ENCODE measurements at places on chromosomes 2 and 18. TPM values are rescaled to one million over a fixed set of nuclear protein-coding genes. Genes with fewer than 3 reads are reported as not detected.

DNA sequence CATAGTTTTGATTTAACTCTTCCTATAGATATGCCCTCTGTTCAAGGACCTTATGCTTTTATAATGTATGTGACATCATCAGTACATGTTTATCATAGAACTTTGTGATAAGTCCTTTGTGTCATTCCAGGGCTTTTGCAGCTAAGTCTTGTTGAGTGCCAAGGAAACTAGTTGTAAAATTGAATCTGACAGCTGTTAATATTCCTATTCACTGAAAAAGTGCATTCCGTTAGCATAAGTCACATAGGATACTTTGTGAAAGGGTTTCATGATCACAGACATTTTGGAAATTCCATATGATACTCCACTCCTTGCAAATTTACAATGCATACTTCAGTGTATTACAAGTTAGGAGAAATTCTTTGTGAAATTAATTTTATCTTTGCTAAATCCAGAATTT lies 503.4 kb downstream of the CCDC85A start:
- no peak for DNase-seq

DNA sequence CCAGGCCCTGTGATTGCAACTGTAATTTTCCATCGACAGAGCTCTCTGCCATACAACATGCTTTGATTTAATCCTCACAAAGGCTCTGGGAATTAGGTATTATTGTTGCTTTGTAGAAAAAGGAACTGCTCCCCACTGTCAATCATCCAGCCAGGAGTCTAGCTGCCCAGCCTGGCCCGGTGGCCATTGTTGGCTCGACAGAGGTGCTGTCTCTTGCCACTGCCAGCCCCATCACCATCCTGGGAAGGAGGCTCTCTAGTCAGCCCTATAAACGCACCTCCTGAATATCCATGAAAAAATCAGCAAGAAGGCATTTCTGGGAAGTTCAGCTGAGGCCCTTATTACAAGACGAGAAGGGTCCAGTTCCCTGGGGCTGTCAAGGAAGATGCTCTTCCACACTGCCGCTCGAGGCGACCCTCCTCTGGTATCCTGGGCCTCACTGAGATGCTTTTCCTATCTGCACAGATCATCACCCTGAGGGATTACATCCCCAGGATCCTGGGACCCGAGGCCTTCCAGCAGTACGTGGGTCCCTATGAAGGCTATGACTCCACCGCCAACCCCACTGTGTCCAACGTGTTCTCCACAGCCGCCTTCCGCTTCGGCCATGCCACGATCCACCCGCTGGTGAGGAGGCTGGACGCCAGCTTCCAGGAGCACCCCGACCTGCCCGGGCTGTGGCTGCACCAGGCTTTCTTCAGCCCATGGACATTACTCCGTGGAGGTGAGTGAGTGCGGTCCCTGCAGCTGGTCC lies 71.0 kb downstream of the TPO start:
- no peak for DNase-seq

DNA sequence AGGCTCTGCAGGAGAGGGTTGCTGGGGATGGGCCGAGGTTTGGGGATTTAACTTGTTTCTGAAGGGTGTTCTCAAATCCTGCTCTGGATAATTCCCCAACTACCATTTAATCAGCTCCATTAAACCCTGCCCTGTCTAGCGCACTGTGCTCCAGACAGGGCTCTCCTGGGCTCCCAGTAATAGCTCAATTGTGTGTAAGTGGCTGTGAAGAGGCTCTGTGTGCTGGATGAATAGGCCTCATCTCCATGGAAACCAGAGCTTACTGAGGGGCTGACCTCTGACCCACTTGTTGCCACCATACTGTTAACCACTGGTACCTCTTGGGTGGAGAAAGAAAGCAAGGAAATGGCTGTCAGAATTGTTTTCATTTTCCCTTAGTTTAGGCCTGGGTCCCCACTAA lies 92.9 kb downstream of the TGOLN2 start:
- no peak for DNase-seq

Gene HADHA
- polyA plus RNA-seq, result 226 TPM

DNA sequence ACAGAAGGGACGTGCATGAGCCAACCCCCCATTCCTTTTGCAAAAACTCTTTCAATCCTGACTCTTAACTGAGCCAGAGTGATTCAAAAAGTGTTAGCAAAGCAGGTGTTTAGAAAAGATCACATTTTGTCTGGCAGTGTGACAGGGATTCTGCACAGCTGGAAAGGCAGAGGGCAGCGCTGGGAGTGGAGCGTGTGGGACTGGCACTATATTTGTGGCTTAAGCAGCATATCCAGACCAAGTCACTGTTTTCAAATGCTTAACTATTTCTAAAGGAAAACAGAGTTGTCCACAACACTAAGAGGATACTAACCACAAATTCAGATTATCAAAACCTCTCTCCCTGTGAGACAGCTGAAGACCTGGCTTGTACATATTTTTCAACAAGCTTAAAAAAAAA lies 19.0 kb downstream of the CABYR start:
- DNase-seq, result no peak

- DNase-seq, result peak; percentile 51
Measured at GRCh38 chr2:202129841-202130240, 56.8 kb downstream of the KIAA2012 start.

DNA sequence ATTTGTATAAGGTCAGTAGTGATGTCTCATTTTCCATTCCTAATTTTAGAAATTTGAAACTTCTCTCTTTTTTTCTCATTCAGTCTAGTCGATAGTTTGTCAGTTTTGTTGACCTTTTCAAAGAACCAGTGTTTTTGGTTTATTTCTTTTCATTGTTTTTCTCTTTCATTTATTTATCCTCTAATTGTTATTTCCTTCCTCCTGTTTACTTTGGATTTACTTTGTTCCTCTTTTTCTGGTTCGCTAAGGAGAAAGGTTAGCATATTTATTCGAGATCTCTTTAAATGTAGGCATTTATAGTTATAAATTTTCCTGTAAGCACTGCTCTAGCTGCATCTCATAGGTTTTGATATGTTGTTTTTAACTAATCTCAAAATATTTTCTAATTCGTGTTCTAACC lies 65.1 kb upstream of the TXNDC2 start:
- no peak for DNase-seq

DNA sequence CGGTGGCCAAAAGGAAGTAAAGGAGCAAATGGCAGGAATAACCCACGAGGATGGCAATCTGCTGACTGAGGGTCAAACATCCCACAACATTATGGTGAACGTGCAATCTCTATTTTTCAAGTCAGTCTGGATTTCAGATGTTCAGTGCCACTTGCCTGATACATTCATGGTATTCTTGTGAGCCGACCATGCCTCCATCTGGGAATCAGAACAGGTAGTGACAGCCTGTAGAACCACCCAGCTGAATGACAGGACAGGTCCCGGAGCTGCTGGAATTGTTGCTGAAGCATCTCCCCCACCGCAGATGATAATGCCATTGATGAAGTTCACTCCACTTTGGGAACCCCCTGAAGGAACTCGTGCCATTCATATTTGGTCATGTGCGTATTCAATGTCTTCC lies 123.2 kb downstream of the CAPN13 start:
- DNase-seq, result no peak

Gene LRRC30
- polyA plus RNA-seq, result not detected

GRCh38 chr2:170248574-170249393 lies 70.8 kb downstream of the MYO3B start:
- no peak for DNase-seq

- DNase-seq, result no peak
Measured at GRCh38 chr2:191266201-191266600, 21.0 kb downstream of the MYO1B start.

DNA sequence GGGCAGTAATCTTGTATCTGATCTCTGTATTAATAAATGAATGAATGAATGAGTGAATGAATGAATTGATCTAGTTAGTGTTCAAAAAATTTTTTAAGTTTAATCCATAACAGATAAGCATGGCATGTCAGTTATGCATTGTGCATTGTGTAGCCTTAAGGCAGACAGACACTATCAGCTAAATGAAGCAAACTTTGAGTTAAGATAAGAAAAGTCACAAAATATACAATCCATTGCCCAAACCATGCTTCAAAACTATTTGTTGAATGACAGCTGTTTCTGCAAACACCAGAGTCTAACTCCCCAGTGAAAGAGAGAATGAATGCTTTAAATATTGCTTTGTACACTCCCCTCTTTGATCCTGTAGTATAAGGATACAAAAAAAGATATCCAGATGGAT lies 314.3 kb upstream of the ETAA1 start:
- no peak for DNase-seq

- DNase-seq, result no peak
Measured at GRCh38 chr18:21629089-21629832, 17.1 kb downstream of the SNRPD1 start.

DNA sequence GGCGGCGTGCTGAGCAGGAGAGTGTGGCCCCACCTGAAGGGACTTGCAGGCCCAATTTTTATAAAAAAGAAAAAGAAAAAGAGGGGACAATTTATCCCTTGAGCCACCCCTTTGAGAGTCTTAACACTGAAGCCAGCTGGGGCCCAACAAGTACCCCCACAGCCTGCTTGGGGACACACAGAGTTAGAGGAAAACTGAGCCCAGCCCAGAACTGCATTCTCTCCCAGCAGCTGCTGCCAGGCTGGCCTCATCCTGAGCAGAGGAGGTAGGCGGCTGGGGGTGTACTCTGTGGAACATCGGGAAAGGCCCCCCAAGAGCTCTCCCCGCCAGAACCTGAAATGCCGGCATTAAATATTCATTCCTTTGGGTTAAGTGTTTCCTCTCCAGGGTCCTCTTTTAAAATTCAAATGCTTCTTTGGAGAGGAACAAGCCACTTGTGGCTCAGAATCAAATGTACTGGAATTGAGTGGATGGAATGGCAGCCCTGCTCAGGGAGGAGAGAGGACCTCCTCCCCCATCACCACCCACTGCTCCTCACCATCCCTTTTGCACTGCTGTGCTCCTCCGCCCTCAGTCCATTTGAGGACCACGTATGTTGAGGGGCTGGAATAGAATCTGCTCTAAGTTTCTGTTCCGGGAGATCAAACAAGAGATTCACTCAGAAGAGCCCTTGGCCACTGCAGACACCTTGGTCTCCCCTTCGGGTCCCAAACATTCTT lies 45.6 kb downstream of the C1QL2 start:
- DNase-seq, result no peak

DNA sequence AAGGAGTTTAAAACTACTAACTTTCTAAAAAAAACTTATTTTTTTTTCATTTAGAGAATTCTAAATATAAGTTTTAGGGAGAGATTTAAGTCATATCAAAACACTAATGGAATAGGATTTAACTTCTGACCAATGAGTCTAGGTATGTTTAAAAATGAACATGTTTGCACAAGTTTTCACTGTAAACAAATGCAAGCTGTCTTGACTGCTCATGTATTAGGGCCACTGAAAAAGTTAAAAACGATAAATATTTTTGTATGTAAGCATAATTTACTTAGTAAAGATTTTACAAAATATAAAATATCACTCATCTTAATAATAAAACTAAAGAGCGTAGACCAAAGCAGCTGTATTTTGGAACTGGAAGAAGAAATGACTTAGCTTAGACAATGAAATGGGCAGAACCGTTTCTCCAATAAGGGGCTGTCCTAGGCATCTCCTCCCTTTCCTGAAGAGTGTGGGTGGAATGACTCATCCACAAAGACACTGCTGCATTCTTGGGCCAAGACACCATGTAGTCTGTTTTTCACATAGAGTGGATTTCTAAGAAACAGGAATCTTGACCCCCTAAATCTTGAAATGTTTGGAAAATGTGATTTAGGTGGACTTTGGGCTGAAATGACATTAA lies 118.8 kb downstream of the MEP1B start:
- DNase-seq, result no peak

- no peak for DNase-seq
Measured at GRCh38 chr2:10549195-10549594, 101.1 kb upstream of the ODC1 start.

DNA sequence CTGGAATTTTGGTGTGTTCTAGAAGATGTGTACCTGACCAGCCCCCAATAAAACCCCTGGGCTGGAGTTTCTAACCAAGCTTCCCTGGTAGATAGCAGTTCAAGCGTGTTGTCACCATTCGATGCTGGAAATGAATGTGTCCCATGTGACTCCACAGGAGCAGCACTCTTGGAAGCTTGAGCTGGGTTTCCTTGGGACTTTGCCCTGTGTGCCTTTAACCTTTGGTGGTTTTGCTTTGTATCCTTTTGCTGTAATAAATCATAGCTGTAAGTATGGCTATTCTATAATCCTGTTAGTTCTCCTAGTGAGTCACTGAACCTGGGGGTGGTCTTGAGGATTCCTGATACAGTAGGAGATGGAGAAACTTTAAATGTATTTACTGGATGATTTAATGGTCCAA lies 65.2 kb downstream of the KLHL14 start:
- DNase-seq, result no peak

Gene KLHL30
- 0.11 TPM for polyA plus RNA-seq

All from left lung (tissue), 14 donors.